Hippocampal formation (tissue), 2 donors: ENCODE measurements at places on chromosomes 6 and 20.
A peak's percentile ranks its signal among the peaks of the same experiment; 100 is the strongest.

GRCh38 chr6:144336900-144337299 is 51.8 kb downstream of the UTRN start:
- DNase-seq: no peak

DNA sequence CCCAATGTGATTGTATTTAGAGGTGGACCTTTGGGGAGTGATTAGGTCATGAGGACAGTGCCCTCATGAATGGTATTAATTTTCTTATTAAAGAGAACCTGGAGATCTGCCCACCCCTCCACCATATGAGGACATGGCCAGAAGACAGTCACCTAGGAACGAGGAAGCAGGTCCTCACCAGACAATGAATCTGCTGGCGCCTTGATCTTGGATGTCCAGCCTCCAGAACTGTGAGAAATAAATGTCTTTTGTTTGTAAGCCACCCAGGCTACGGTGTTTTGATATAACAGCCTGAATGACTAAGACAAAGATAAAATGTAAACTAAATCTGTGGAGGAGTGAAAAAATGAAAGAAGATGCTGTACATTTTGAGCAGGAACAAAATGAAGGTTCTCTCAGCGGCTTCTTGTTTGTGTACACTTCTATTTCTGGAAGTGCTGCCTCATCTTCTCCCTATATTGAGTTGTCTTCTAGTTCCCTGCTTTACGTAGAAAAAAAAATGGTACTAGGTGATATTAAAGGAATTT is 1.5 kb upstream of the IPCEF1 start:
- DNase-seq: no peak

- no peak for DNase-seq
Measured at GRCh38 chr6:117531809-117532725, 49.6 kb downstream of the DCBLD1 start.

GRCh38 chr20:47350691-47351545 is 5.6 kb downstream of the ZMYND8 start:
- DNase-seq: peak; percentile 42

DNA sequence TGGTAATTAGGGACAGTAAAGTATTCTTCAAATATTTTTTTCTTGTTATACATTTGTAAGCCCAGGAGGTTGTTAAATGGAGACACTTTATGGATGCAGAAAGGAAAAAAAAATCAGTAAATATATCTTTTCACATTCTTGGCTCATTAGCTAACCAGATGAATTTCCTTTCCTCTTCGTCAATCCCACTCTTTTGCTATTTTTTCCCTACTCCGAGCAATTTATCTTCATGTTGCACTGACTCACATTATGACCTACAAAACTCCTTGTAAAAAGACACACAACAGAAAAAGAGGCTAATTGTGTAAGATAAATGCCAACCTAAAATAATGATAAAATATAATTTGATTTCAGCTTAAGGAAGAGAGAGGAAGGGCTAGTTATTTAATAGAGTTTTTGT is 472.9 kb upstream of the ZNF337 start:
- DNase-seq: no peak

DNA sequence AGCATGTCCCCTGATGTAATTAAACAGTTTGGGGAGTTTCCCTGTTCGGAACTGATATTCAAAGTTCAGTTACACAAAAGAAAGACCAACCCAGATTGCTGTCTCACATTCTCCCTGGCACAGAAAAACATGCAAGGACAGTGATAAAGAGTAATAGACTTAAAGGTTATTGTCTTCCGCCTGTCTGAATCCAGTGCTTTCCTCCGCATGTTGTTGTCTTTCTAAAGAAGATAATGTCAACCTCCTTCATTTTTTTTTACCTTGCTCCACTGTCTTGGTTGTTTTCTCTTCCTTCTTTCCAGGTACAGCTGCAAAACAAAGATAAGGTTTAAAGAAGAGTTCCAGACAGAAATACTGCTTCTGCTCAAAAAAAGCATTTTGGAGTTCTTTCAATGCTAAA is 284.5 kb downstream of the TRDN start:
- DNase-seq: no peak

GRCh38 chr20:4812216-4812615 is 90.5 kb downstream of the PRND start:
- DNase-seq: no peak

- no peak for DNase-seq
Measured at GRCh38 chr20:18313411-18313810, 25.1 kb downstream of the ZNF133 start.

- DNase-seq: no peak
Measured at GRCh38 chr6:136860043-136860442, 37.7 kb downstream of the PEX7 start.

GRCh38 chr20:49284818-49285217 is 7.0 kb upstream of the ZNFX1 start:
- DNase-seq: no peak

- DNase-seq: no peak
Measured at GRCh38 chr6:161487694-161488093, 213.8 kb upstream of the AGPAT4 start.
